CD4-positive, alpha-beta T cell treated with Interleukin-15 for 1 hour (primary cell): ENCODE measurements at places on chromosomes 5 and 9.

- DNase-seq, result no peak
Measured at GRCh38 chr5:34690898-34691297, 34.8 kb downstream of the RAI14 start.

GRCh38 chr5:173734716-173735115 lies 118.3 kb upstream of the BOD1 start:
- no peak for DNase-seq

GRCh38 chr9:121711797-121712196 lies 60.4 kb downstream of the DAB2IP start:
- DNase-seq, result no peak

DNA sequence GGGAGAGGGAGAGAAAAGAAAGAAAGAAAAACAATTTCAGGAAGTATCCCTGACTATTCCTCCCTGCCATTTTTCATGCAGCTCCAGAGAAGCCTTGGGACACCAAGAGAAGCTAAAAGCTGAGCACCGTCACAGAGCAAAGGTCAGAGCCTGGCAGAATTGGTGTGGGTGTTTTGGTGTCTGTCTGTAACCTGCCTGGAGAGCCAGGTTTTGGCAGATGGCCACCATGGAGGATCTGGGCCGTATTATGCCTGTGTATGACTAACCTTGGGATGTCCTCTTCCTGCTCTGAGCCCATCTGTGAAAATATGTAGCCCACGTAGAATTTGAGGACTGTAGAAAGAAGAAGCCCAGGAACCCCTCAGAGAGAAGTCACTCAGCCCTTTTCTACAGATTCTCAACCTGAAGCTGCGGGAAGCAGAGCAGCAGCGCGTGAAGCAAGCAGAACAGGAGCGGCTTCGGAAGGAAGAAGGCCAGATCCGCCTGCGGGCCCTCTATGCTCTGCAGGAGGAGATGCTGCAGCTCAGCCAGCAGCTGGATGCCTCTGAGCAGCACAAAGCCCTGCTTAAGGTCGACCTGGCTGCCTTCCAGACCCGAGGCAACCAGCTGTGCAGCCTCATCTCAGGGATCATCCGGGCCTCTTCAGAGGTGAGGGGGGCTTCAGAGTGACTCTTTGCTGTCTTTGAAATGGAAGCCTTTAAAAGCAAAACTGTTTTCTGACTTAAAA lies 18.8 kb downstream of the GLE1 start:
- DNase-seq, result no peak

GRCh38 chr5:160921423-160922285 lies 69.6 kb upstream of the ATP10B start:
- DNase-seq, result no peak

DNA sequence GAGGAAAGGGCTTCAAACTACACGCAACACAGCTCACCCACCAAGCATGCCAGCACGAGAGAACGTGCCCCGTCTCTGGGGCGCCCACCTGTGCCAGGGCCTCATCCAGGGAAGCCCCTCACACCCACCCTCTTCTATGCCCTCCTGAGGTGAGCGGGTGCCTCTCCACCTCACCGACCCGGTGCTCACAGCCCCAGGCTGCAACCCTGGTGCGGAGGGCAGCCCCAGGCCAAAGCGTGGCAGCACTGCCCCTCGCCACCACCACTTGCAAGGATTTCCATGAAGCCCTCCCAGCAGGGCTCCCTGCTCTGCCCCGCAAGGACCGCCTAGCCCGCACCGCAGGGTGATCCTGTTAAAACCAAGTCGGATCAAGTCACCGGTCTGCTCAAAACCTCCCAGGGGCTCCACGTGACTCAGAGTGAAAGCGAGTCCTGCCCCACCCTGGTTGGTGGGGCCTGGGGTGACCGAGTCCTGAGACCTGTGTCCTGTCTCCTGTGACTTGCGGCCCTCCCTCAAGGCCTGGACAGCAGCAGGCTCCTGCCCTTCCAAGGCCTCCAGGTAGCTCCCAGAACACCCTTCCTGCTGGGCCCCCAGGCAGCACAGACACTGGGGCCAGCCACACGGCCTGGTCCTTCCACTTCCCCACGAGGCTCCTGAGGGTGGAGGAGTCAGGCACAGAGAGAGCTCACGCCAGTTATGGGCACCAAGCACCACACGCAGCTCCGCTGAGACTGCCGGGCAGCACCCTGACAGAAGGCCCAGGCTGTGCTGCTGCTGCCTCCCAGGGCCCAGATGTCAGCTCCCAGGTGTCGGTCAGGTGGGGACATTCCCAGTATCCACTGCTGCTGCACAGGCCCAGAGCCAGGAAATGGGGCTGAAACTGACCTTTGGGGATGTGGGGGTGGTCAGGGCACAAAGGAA lies 12.7 kb downstream of the BRD3 start:
- DNase-seq, result peak; percentile 13

GRCh38 chr9:14373706-14374105 lies 59.8 kb upstream of the NFIB start:
- no peak for DNase-seq

- DNase-seq, result no peak
Measured at GRCh38 chr5:15421921-15422412, 78.0 kb upstream of the FBXL7 start.

GRCh38 chr5:59640411-59640810 lies 253.1 kb downstream of the PDE4D start:
- DNase-seq, result no peak
